ENCODE measurements at places on chromosomes 1 and 21.

DNA sequence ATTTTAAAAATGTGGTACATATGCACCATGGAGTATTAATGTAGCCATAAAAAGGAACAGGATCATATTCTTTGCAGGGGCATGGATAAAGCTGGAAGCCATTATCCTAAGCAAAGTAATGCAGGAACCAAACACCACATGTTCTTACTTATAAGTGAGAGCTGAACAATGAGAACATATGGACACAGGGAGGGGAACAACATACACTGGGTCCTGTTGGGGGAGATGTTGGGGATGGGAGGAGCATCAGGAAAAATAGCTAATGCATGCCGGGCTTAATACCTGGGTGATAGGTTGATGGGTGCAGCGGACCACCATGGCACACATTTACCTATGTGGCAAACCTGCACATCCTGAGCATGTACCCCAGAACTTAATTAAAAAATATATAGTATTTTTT lies 352.5 kb upstream of the KAZN start:
- no peak for DNase-seq

DNA sequence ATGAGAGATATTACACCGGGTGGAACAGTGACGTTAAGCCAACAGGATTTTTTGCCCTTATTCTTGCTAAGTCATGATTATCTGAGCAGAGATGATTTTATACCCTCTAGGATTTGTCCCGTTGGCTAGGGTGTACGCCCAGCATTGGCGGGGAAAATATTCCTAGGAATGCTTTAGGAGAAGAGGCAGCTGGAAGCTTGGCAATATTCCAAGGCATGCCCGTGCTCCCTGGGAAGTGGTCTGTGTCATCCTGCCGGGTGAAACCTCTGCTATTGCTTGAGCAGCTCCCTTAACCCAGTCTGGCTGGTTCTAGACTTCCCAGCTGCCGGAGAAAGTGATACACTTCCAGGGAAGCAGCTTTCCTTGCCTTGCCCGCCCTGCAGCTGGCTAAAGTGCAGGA lies 16.2 kb downstream of the CHRNB2 start:
- DNase-seq: no peak

DNA sequence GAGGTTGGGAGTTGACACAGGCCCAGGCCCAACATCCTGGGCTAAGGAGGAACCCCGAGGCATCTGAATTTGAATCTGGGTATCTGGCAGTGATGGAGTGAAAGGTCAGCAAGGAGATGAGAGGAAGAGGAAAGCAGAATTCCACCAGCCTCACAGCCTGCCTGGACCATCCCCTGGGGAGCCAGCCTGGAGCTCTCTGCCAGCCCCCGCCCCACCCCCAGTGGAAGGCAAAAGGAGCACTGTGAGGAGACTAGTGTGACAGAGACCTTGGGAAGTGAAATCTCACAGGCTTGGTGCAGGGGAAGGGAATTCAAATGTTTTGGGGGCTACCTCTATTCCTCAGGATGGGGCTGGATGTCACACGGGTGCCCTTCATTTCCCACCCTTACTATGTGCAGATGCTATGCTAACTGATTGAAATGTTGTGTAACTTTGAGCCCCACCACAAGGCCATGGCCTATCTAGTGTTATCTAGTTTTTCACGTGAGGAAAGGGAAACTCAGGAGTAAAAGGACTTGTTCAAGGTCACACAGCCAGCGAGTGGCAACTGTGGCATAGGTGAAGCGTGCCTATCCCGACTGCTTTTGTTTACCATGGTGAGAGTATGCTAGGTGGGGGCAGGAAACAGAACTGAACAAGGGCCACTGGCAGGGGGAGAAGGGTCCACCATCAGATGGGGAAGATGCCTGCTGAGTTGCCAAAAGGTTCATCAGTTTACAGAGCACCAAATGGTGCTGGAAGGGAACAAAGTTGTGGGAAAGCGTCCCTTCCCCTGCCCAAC lies 29.8 kb downstream of the AHDC1 start:
- no peak for DNase-seq

- DNase-seq: no peak
Measured at GRCh38 chr1:72442262-72442661, 159.9 kb upstream of the NEGR1 start.

DNA sequence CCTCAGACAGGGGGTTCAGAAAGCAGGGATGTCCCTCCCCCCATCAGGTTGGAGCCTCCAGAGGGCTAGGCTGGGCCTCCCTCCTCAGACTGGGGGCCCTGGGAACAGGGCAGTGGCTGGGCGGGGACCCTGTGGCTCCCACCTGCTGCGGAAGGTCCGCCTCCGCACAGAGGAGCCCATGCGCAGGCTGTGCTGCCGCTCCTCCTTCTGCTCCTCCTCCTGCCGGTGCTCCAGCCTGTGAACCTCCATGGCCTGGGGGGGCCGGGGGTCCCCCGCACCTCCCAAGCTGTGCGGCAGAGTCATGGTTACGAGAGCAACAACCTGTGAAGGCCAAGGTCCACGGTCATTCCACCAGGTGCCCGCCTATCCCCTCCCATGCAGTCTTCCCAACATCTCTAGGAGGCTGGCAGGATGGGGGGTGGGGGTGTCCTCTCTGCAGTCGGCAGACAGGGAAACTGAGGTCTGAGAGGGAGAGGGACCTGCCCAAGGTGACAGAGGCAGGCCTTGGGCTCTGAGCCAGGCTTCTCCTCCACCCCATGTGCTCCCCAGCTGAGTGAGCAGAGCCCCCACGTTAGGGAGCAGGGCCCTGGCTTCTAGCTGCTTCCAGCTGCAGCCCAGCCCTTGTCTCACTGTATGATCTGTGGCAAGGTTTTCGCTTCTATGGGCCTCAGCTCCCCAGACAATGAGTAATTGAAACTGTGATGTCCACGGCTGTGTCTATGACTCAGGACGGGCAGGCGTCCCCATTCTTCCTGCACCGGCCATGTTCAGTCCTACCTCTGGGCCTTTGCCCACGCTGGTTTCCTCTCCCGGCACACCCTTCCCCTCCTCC lies 3.4 kb downstream of the MYOM3 start:
- no peak for DNase-seq

DNA sequence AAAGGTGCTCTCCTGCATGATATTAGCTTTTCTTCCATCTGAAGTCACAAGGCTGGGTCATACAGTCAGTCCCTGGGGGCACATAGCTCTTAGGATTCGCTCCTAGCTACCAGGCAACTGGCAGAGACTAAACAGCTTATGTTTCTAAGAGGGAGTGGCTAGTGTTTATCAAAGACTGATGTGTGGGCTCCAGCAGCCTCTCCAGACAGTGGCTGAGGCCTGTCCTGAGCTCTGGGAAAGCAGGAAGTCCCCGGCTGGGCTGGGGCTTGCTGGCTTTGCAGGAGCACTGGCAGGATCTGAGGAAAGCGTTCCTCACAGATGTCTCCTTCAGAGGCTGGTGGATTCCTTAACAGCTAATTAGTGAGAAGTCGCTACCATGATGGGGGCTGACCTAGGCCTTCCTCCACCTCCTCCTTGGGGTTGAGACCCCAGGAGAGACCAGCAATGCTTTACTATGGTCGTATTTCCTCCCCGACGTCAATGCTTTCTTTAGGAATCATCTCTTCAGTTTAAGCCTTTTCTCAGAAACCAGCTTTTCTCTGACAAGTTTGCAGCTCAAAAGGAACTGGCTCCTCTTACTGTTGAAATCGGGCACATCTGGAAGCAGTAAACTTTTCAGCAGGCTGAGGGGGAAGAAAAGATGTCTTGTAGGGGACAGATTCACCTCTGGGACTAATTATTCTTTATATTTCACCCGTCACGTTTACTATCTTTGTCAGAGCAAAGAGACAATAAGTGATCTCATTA lies 33.5 kb upstream of the HHAT start:
- DNase-seq: no peak

DNA sequence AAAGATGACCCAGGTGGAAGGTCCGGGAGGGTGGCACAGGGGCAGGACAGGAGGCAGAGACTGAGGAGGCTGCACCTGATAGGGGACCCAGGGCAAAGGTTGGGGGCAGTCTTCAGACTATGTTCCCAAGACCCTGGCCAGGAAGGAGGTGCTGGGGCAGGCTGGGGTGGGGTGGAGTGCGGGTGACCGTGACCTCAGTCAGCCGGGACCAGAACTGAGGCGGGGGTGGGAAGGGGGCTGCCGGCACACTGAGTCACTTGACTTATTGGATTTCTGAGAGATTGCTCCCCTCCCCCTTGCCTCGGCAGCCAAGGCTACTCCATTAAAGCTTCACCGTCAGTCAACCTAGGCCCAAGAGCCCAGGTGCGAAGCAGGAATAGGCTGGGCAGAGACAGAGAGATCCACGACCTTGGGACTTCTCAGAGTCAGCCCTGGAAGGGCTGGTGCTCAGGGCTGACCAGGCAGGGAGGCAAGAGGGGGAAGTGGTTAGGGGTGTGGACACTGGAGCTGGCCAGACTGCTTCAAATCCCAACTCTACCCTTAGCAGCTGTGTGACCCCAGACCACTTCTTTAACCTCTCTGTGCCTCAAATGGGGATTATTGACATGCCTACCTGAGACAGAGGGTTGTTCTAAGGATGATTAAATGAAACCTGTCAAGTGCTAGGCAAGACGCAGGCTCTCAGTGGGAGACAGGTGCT lies 47.9 kb upstream of the LAPTM5 start:
- DNase-seq: peak; percentile 26

DNA sequence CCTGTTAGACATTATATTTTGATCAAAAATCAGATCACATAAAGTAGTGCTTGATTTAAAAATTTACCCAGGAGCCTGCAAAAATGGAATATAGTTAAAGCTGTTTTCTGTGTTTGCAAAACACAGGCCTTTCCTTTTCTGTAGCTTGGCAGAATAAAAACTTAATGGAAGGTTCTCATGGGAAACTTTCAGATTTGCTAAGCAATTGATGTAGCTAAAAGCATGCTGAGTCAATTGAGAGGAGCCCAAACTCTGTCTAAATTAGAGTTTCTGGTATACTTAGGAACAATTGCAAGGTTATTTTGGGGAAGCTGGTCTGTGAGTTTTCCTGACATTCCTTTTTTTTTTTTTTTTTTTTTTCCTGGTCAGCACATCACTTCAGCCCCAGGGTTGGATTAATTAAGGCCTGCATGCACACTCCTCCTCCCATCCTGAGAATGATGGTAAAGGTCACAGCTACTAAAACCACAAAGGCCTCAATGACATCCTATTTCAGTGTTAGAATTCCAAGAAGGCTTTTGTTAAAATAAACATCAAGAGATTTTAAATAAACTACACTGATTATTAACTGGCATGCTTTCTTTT lies 608.7 kb downstream of the PLPP3 start:
- no peak for DNase-seq

DNA sequence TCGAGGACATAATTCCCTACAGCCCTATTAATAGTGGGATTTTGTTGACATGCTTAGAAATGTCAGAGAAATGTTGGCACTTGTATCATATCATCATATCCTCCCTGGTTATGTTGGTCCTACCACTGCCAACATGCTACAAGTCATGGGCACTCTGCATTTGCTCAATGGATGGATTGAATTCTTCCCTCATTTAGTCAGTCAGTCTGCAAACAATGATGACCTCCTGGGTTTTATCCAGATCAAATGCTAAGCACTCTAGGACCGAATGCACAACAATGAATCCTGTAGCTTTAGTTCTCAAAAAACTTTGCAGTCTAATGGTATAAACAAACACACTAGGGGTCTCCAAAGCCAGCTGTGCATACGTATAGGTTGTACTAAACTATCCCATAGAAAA lies 357.2 kb upstream of the DPYD start:
- DNase-seq: no peak

DNA sequence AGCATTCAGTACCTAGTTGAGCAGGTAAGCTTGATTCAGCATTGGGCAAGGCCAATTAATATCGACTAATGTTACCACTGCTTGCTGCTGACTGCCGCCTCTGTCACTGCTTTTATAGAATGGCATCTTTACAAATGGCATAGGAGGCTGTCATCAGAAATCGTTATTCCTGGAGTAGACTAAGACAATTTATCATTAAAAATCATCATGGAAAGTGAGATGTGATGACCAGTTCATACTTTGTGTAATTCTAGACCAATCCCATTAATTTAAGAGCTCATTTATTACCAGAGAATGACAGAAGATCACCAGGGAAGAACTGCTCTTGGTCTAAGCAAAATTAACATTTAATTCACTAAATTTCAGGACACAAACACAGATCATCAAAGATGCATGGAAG lies 254.0 kb downstream of the SPATA17 start:
- no peak for DNase-seq

- no peak for DNase-seq
Measured at GRCh38 chr1:116481934-116482333, 88.9 kb downstream of the CD58 start.

DNA sequence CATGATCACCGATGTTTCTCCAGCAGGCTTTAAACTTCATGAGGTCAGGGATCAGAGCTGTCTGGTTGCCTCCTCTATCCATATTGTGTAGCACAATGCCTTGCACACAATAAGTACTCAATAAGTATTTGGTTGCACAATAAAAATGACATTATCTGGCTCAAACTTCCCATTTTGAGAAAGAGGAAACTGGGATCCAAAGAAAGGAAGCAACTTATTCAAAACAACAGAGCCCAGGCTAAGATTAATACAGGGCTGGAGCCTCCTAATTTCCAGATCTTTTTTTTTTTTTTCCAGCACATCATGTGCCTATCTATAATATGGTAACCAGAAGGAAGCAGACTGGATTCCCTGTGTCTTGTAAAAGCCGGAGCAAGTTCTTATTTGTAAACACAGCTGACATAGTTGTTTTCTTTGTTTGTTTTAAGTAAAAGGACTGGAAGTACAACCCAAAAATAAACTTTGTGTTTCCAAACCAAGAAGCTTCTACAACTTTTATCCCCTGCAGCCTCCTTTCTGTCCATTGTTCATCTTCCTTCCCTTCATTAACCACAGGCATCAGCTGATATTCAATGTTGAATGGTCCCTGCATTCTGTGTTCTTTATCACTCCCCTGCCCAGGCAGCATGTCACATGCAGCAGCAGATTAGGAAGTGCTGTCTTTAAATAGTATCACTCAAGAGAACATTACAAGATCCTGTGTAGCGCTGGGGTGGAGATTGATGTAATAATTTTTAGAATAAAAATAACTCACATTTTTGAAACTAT lies 71.2 kb upstream of the HOOK1 start:
- DNase-seq: no peak

- DNase-seq: no peak
Measured at GRCh38 chr1:21269461-21270085, 20.7 kb downstream of the ECE1 start.

All from posterior cingulate gyrus (tissue), 11 donors.